ENCODE measurements at places on chromosomes 12 and 14.

GRCh38 chr12:124698211-124698997, 131.0 kb upstream of the NCOR2 start:
- no peak for DNase-seq

- no peak for DNase-seq
Measured at GRCh38 chr12:28936221-28936620, 212.9 kb upstream of the FAR2 start.

- DNase-seq = no peak
Measured at GRCh38 chr14:102171173-102172020, 31.7 kb downstream of the WDR20 start.

- no peak for DNase-seq
Measured at GRCh38 chr14:98858561-98858960, 413.4 kb downstream of the BCL11B start.

DNA sequence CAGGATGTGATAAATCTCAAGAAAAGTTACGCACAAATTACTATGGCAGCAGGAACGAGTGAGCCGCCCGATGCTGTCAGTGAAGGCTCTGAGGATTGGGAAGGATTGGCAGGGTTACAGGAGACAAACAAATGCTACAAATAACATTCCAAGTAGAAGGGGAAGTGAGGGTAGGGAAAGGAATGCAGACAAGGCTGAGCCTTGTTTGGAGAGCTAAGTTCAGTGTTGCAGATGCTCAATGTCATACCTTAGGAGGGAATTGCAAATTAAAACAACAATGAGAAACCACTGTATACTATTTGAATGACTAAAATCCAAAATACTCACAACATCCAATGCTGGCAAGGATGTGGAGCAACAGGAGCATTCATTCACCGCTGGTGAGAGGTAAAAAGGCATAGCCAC, 1.3 kb downstream of the CLEC9A start:
- DNase-seq = no peak

GRCh38 chr12:20757-21156, 45.8 kb upstream of the IQSEC3 start:
- no peak for DNase-seq

All from brain (organoid and tissue), 16 donors.